ENCODE measurements at places on chromosomes 1 and 21.

- no peak for DNase-seq
Measured at GRCh38 chr1:234277161-234277868, 95.9 kb upstream of the COA6 start.

DNA sequence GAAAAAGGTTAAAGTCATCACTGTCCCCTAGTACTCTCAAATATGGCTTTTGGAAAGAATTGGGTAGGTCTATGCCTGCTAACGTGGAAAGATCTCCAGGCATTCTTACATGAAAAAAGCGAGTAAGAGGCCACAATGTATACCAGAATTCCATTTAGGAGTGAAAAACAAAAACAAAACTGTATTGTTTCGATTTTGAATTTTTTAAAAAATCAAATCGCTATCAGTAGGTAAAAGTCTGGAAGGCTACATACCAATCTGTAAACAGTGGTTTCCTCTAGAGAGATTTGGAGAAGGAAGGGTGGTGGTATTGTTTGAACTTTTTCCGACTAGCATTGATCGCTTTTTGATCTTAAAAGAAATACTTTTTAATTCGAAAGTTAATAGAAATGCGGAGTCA, 55.9 kb downstream of the RRAGC start:
- DNase-seq = no peak

DNA sequence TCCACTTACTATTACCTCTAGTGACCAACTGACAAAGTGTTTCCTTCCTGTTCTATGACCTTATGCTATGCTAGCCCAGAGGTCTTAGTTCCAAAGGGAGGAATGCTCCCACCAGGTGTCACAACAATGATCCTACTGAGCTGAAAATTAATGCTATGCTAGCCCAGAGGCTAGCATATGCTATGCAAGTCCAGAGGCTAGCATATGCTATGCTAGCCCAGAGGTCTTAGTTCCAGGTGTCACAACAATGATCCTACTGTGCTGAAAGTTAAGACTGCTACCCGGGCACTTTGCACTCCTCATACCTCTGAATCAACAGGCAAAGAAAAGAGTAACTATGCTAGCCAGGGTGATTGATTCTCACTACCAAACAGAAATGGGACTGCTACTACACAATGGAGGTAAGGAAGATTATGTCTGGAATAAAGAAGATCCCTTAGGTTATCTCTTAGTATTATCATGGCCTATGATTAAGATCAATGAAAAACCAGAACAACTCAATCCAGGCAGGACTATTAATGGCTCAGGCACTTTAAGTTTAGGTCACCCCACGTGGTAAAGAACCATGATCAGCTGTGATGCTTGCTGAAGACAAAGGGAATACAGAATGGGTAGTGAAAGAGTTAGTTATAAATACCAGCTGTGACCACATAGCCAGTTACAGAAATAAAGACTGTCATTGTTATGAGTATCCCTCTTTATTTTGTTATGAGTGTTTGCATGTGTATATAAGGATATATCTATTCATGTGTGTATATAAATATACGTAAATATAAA, 114.1 kb downstream of the CSMD2 start:
- DNase-seq = no peak

DNA sequence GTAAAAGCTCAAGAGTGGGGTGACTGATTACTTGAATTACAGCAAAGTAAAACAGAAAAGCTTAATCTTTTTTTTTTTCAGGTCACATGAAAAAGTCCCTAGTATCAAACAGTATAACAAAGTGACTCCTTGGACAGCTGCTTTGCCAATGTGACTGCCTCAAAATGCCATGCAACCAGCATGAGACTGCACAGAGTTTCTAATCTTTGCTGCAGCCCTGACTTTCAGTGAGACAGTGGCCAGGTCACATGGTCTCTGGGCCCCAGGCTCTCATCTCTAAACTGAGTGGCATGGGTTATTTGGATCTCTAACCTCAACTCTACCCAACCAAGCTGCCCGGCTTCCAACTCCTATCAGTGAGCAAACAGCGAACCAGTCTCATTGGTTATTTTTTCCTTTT, 169.0 kb downstream of the VAV3 start:
- no peak for DNase-seq

- DNase-seq = no peak
Measured at GRCh38 chr1:68798071-68798470, 301.2 kb upstream of the DEPDC1 start.

- no peak for DNase-seq
Measured at GRCh38 chr1:165060285-165060793, 296.2 kb downstream of the LMX1A start.

DNA sequence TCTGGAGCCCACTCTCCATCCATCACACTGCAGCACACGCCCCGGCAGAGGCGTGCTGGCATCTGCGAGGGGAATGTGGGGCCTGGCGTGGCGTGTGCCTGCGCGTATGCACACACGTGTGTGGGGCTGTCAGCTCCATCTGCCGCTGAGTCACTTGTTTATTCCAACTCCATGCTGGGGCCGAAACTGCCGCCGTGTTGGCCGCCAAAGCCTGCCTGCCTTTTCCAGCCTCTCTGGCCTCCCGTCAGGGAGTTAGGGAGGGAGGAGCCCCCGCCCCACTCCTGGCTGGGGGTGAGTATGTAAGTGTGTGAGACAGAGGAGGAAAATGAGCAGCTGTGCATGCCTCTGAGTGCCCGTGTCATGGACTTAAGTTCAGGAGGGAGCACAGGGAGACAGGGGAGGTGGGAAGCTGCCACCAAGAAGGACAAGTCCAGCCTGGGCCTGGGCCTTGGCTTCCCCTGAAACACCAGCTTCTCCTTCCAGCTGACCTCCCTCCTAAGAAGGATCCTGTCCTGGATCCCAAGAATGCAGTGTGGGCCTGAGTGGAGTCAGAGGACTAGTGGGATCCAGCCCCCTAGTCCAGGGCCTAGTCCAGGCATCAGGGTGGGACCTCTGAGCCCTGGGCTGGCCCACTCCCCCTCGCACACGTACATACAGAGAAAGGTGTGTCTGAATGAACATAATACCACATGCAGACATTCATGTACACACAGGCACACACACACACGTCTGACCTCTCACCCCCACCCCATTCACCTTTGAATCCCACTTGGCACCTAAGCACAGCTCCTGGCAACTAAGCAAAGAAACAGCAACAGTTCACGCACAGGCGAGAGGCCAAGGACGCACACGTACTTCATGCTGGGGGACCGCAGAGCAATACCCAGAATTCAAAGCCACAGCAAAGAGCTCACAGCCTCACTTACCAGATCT, 24.7 kb downstream of the MEF2D start:
- DNase-seq = no peak

DNA sequence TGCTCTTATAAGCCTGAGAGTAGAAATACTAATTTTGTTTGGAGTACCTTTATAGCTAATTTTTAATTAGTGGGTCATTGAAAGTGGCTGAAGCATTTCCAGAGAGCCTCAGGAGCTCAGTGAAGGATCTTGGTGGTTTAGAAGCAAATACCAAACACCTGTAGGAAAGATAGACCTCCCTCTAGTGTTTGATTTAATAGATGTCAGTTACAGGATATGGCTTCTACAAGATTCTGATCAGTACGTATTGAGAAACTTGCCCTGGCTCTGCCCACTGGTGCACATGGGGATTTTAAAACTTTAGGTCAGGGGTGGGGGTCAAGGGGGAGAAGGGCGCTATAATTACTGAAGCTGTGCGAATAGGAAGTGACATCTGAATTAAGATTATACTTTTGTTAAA, 122.2 kb downstream of the POU2F1 start:
- DNase-seq = no peak

DNA sequence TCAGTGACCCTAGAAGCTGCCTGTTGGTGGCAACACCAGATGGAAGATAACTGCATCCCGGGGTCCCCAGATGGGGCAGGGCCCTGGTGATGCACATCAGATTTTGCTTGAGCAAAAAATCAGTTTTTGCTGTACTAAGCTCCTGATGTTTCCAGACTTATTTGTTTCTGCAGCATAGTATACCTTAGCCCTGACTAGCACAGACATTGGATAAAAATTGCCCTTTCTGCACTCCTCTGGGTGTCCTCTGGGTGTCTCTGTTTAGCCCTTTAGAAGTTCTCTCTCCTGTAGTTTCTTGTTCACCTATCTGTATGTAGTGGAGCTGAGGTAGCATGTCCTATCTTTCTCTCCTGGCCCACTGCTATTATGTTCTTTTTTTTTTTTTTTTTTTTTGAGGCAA, 30.3 kb upstream of the PLA2G2C start:
- no peak for DNase-seq

- DNase-seq = no peak
Measured at GRCh38 chr1:197210426-197210825, 57.6 kb upstream of the CRB1 start.

- DNase-seq = no peak
Measured at GRCh38 chr1:237261198-237261597, 219.2 kb downstream of the RYR2 start.

GRCh38 chr1:82377201-82377884, 576.6 kb downstream of the ADGRL2 start:
- DNase-seq = no peak

DNA sequence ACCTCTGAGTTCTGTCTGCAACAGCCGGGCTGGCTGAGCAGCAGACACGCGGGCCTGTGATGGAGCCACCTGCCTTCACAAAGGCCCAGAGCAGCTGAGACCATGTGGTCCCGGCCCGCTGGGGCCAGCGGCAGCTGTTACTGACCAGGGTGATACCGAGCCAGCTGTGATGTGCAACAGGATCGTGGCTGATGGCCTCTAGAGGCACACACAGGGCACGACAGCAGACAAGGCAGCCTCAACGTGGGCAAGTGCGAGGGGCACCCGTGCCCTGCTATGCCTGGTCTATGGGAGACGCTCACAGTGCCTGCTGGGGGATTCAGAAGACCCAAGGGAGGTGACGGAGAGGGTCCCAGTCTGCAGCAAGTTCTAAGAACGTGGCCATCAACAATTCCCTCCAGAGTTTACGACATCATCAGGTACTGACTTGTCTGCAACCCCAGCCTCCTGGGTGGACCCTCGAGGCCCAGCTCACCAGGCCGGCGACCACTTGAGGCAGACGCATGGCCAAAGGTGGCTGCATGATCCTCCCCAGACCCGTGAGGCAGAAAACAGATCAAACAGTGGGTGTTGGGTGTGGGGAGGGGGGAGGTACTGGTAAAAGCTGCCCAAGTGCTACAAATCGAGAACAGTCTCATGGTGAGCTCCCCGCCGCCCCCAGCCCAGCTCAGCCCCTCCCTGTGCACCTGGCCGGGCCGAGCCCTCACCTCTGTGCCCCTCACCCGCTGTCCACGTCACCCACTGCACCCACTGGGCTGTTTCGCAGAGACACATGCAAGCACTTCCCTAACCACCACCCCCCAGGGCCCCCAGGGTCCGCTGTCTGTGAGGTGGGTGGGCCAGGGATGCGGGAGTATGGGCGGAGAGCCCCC, 6.0 kb downstream of the POFUT2 start:
- no peak for DNase-seq

DNA sequence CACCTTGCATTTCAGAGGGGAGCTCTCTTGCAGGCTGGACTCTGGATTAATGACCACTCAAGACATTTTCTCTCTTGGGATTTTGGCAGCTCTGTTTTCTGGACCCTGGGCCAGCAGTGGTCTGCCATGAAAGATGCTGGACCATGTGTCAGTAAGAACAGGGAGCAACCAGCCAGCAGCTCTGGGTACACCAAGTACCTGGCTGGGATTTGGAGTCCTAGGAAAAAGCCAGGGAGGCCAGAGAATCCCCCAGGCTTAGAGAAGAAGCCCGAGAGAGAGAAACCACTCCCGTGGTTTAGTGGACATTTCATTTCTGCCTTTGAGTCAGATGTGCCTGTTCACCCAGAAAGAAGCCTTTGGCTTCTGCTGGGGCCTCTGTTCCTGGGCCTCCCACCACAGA, 2.5 kb downstream of the NFASC start:
- no peak for DNase-seq

Data from stimulated activated CD8-positive, alpha-beta memory T cell treated with anti-CD3 and anti-CD28 coated beads, Interleukin-7, amount 100 ng/mL, for 1 hour (primary cell).